ENCODE measurements at places on chromosomes 12 and 14.

DNA sequence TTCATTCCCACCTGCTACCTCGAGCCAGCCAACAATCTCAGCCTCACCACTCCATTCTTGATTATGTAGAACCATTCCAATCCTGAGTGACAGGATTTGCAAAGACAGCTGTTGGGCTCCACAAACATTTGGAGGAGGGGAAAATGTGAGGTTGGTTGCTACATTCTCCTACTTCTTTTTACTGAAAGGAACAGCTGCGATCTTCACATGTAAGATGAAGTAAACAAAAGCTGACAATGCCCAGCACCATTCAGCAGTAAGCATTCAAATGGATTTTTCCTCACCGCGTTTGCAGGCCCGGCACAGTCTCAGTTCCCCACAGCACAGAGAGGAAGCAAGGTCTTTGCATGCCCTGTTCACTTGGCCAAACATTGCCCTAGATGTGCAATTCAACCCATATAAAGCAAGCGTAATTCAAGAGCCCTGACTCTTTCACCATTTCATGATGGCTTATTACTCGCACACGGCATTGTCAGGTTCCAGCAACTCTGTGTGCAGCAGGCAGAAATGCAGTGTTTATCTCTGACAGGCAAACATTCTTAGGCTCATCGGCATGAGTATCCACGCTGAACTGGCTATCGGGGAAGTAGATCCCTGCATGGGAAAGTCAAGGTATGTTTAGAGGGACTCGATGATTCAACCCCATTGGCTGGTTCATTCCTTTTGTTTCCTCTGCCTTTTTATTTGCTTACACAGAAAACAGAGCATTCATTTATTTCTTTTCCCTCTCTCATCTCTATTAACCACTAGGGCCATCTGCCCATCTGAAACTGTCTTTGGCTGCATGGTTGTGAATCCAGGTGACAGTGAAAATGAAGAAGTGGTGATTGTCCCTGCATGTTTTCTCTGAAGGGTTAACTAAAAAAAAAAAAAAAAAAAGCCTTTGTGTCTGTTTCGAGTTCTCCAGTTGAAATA, 236.1 kb upstream of the PLEKHG7 start:
- DNase-seq = no peak

- DNase-seq = no peak
Observed at GRCh38 chr12:80679346-80680131, 27.9 kb upstream of the MYF6 start.

GRCh38 chr12:125856896-125857295, 791.7 kb downstream of the AACS start:
- no peak for DNase-seq

- DNase-seq = no peak
Observed at GRCh38 chr12:125124320-125124966, 59.2 kb downstream of the AACS start.

GRCh38 chr12:116637589-116638150, 78.5 kb downstream of the MAP1LC3B2 start:
- DNase-seq = no peak

DNA sequence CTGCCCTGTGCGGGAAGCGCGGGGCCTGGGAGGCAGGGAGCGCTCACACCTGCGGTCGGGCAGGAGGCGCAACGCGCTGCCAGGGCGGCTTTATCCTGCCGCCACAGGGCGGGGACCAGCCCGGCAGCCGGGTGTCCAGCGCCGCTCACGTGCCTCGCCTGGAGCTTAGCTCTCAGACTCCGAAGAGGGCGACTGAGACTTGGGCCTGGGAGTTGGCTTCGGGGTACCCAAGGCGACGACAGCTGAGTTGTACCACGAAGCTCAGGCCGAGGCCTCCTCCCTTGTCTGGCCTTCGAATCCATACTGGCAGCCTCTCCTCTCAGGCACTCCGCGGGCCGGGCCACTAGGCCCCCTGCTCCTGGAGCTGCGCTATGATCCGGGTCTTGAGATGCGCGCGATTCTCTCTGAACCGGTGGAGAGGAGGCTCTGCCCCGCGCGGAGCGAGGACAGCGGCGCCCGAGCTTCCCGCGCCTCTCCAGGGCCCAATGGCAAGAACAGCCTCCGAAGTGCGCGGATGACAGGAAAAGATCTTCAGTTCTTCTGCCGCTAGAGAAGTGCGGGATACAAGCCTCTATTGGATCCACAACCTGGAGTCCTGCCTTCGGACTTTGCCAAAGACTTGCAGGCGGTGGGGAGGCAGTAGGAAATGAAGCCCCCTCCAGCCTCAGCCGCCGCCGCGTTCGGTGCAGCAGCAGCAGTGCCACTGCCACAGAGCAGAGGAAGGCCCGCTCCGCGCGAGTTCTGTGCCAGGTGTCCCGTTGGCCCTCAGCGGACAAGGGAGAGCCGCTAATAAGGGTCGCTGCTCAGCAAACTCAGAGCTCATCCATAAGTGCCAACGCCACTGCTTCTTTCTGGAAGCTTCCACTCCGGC, 6.8 kb downstream of the SIX1 start:
- no peak for DNase-seq

DNA sequence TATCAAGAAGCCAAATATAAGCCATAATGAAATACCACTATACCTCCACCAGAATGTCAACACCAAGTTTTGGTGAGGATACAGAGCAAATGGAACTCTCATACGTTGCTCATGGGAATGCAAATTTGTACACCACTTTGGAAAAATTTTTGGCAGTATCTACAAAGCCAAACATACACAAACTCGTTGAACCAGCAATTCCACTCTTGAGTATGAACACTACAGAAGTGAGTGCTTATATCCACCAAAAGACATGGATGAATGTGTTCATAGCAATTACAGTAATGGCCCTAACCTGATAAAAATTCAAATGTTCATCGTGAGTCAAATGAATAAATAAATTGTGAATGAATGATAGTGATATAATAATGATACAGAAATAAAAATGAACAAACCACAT, 24.8 kb downstream of the C12orf71 start:
- no peak for DNase-seq

GRCh38 chr14:50979941-50980850, 35.9 kb upstream of the PYGL start:
- DNase-seq = no peak

DNA sequence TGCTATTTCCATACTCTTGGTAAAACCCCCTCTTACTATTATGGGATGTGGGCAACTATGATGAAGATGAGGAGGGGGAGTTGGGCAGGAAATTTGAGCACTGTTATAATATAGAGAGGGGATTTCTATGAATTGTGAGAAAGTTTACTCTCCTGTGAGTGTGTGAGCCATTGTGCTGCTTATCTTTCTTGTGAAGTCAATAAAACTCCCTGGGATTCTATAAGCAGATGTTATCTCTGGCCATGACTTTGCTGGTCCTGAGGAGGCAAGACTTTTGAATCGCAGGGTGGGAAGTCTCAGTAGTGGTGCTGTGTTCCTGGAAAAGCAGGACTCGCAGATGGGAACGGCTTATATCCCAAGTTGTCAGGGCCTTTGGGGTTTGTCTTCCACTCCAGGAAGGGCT, 62.2 kb downstream of the EMP1 start:
- no peak for DNase-seq

GRCh38 chr14:71960494-71961353, 28.5 kb downstream of the RGS6 start:
- DNase-seq = no peak

GRCh38 chr12:57010627-57011247, 4.4 kb upstream of the ZBTB39 start:
- DNase-seq = no peak

DNA sequence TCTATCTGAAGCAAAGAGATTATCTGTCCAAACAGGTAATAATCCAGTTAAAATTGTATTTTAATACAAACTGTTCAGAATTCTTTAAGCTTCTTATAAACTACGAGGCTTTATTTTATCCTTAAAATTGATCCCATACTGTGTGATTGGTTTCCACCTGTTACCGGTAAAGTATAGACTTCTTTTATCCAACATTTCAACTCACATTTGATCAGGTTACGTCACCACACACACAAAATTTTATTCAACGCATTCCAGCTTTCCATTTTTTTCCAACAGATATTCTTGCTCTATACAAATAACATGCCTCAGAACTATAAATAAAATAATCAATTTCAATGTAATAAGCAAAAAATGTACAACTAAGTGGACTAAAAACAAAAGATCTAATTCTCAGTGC, 4.5 kb downstream of the NOVA1 start:
- no peak for DNase-seq

DNA sequence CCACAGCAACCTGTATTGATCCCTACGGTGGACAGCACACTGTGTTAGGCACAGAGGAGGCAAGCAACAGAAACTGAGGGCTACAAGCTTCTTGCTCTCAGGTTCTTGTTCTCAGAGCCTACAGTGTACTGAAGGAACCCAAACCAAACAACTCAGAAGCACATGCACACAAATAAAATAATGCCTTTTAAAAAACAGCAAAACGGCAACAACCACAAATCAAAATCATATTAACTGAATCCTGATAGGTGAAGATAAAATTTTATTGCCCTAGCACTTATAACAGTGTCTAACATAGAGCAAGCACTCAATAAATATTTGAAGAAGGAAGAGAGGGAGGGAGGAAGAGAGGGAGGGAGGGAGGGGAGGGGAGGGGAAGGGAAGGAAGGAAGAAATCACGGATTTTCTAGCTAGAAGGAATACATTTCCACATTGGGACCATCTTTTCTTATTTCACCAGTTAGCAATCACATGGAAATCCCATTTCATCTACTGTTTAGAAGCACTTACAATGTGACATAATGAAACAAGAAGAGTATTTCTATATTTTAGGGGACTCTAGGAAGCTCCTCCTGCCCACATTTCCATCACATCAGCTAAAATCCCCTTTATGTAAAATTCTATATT, 27.2 kb downstream of the DMAC2L start:
- DNase-seq = no peak

GRCh38 chr12:6280053-6280469, 30.4 kb upstream of the PLEKHG6 start:
- peak; percentile 80 for DNase-seq

GRCh38 chr12:91222746-91223145, 40.1 kb upstream of the DCN start:
- no peak for DNase-seq

DNA sequence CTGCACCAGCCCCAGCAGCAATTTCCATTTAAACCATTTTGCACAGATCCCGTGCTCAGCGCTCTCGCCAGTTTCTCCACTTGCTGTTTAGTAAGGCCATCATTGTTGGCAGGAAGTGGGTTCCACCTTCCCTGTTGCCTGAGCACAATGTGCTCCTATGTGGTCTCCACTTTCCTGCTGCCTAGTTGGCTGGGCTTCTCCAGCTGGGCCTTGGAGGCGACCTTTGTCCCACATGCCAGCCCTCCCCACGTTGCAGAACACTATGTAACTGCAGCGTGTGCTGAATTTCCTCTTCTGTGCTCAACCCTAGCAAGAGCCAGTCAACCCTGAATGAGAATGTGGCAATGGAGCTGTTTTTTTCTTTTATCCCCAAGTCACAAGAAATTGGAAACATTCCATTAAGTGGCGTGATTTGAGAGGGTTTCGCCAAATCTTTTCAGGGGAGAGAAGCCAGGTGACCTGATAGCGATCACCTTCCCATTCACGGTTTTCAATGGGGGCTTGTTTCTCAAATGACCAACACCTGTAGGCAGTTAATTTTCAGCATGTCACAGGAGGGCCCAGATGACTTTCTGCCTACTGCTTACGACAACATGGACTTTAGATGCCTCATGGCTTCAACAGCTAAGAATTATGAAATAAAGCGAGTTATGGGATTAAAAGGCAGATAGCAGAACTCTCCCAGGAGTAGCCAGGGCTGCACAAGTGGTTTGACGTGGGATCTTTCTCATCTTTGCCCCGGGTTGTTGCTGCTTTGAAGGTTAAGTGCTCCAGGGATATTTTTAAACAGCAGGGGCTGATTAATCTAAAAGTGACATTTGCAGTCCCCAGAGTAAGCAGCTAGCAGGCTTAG, at the start of gene ACACB:
Gene ACACB (plus strand): TSS at position 830 of the 853 bp plus-strand sequence. CDS start 22,819 bp downstream, outside the sequence.
- no peak for DNase-seq

DNA sequence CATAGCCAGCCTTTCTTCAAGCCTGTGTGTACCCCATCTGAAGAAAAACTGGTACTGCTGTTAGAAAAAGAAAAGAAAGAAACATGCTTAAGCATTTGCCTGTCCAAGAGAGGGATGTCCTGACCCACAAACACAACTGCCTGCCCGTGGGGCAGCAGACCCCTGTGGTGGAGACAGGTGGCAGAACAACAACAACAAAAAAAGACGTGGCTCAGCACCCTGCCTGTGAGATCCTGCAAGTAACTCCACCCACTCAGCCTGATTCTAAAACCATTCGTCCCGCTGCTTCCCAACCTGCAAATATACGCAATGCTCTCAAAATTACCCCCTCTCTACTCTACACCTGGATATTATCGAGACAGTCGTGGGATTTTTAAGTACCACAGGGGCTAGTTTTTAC, 64.9 kb upstream of the ZDHHC17 start:
- no peak for DNase-seq

GRCh38 chr12:28135801-28136439, 54.3 kb upstream of the CCDC91 start:
- DNase-seq = no peak

DNA sequence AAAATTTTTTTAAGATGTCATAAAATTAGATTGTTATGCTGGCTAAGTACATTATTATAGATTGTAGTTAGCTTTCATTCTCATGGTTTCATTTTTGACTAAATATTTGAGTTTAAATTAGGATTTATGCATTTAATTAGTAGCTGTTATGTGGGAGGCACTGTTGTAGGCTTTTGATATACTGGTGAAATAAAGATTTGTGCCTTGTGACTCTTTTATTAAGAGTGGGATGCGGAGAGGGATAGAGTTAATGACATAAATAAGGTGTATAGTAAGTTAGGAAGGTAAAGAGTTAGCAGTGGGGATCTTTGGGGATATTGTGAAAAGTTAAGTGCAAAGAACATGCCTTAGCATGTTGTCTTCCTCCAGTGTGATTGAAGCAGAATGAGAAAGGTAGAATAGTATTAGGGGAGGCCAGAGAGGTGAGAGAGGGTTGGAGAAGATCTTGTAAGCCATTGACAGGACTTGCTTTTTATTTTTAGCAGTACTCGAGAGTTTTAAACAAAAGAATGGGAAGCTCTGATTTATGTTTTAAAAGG, 8.8 kb downstream of the ARHGAP5 start:
- DNase-seq = no peak

DNA sequence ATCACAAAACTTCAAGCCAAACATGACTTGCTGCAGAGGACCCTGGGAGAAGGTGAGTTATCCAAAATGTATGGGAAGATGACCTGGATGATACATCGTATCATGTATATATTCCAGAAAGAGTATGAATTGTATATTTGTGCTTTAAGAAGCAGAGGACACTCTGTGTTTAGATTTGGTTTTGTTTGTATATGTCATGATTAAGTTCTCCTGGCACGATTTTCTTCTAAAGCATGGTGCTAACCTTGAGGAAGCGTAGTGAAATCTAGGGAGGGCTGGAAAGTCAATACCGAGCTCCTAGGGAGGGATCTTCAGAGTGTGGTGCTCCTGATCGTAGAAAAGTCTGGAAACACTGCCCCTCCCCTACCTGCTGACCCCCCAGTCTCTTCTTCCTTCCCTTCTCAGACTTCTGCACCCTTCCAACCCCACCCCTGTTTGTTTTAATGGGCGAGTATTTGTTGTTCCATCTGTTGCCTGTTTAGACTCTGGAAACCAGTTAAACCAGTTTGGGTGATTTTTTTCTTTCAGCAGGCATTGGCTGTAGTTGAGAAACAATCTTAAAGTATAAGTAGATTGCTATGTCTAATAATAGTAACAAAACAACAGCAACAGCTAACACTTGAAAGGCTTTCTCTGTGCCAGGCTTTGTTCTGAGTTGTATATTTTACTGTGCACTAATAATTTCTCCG, 141.6 kb downstream of the KICS2 start:
- no peak for DNase-seq

GRCh38 chr12:42541965-42542364, 47.6 kb downstream of the PRICKLE1 start:
- no peak for DNase-seq
